ENCODE measurements at places on chromosomes 2 and 18.

DNA sequence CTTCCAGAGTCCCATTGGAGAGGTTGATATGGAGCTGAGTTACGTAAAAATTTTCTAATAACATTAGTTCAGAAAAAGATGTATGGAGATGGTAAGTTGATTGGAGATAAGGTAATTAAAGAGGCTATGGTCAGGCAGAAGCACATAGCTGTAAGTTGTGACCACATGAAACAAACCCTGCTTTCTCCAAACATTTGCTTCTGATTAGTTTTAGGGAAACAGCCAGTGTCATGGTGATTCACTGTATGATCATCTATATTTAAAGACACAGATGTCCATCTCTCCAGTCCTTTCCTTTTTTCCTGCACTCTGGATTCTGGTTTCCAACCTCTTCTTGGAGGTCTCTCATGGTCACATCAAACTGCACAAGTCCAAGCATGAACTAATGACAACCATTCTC, 1550.8 kb upstream of the PIK3C3 start:
- DNase-seq = no peak

- no peak for DNase-seq
These were observed 823 bp downstream of the PARD3B start for GRCh38 chr2:204545861-204546735.

DNA sequence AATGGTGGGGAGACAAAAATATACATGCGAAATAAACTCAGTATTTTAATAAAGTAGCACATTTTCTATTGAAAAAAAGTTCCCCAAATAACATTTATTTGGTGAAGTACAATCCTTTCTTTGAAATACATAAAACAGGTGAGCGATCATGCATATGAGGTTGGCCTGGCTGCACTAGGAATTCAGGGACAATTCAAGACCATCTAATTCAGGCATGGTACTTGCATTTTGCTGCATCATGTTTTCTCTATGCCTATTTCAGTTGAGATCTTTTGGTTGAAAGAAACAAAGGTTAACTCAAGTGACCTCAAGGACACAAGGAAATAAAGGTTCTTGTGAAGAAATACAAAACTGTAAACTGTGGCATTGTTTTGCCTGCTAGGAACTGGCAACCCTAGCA, 19.8 kb upstream of the TAF4B start:
- DNase-seq = no peak

- peak; percentile 54 for DNase-seq
These were observed 940 bp downstream of the XRCC5 start for GRCh38 chr2:216109962-216110614.

DNA sequence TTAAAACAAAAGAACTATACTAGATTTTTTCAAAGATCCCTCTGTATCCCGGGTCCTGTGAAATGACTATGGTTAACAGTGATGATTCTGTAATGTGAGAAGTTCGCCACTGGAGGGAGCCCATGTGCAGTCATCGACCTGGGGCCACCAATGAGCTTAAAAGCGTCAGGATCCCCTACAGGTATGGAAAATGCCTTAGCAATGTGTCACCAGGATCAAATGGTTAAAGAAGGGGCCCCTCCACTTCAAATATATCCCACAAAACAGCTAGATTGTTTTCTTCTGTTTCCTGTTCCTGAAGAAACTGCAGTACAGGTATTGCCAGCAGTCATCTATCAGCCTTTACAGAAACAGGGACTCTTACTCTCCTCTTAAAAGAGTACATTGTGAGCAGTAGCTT, 15.3 kb downstream of the CHRNA1 start:
- peak; percentile 57 for DNase-seq

GRCh38 chr2:50955081-50955480, 76.9 kb downstream of the NRXN1 start:
- no peak for DNase-seq

GRCh38 chr2:40384714-40385113, 67.2 kb downstream of the SLC8A1 start:
- DNase-seq = peak; percentile 77

GRCh38 chr2:226137201-226137811, 662.3 kb downstream of the IRS1 start:
- peak; percentile 56 for DNase-seq

DNA sequence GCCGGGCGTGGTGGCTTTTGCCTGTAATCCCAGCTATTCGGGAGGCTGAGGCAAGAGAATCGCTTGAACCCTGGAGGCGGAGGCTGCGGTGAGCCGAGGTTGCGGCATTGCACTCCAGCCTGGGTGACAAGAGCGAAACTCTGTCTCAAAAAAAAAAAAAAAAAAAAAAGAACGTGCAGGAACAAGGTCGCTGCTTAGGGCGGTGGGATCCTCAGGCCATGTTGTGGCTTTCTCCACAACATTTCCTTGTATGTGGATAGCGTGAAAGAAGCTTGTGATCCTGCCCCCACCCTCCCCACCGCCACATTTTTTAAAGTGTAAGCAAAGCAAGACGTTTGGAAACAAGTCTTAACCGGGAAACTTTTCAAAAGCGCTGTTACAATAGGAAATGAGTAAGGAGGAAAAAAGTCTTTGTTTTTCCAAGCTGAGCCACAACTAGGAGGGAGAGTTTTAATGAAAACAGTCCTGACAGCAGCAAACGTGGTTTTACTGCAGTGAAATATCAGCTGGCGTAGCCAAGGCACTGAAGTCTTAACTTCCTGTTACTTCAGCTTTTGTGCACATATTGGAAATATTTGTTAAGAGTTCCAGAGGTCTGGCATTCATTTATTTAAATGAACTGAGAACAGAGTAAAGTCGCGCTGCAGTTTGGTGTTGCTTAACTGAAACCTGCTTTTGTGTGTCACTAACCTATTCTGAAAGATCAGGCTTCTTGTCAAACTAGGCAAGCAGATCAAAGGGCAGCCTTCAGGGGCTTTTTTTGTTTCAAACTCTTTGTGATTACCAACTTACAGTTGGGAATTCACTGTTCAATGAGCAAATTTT, 3.8 kb downstream of the TGIF1 start:
- DNase-seq = peak; percentile 88

GRCh38 chr2:120239488-120240287, 13.0 kb upstream of the RALB start:
- peak; percentile 68 for DNase-seq

DNA sequence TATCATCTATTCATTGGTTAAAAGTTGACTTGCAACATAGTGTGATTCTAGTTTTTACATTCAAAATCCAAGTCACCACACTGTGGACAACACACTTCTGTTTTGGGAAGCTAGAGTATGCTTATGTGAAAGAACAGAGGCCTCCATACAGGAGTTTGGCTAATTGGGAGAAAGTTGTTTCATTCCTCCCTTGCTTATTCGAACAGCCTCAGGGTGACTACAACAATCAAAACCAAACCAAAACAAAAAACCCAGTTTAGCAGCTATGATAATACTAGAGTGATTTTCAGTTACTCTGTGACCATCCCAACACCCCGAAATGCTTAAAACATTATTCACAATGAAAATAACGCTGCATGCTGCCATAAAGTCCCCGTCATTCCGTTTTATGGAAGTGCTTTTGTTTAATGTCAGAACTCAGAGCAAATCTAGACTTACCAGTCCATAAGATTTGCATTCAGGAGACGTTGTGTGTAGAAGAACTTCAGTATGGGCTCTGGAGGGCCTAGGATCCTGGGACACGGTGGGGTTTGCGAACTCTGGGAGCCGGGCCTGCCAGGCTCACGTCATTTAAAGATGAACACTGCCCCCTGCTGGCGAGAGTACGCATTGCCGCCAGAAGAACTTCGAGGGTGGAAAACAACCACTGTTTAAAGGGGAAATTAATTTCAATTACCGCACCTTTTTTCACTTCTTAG, 111.4 kb downstream of the FTCDNL1 start:
- DNase-seq = peak; percentile 48

DNA sequence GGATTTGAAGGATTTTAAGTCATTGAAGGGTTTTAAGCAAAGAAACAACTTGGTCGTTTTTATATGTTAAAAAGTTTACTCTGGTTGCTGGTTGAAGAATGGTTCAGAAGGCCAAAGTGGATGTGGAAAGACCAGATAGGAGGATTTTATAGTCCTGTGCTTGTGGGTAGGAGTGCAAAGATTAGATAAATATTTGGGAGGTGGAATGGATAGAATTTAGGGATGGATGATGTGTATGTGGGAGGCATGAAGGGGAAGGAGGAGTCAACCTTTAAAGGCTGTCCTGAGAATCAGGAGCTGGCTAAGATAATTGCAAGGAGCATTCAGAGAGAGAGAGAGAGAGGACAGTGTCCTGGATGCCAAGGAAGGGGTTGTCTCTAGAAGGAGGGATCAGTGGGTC, 190.1 kb upstream of the SPRED2 start:
- DNase-seq = no peak

GRCh38 chr2:196277002-196277401, 105.6 kb upstream of the STK17B start:
- peak; percentile 63 for DNase-seq

GRCh38 chr2:175926272-175926671, 75.8 kb downstream of the LNPK start:
- peak; percentile 57 for DNase-seq

DNA sequence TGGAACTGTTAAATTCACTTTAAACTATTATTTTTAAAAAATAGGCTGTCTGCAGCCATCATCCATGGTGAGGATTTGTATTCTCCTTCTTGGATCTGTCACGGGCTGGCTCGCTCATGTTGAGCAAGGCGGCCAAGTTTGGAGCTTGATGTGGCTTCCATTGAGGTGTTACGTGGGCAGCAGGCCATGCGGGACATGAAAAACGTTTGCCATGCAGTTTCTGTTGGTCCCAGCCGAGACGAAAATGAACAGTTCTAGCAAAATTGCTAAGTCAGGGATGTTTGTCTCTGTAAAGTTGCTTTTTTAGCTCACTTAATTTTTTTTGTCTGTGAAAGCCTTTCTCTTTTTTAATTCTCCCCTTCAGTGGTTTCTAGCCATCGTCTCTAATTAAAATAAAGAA, 70.2 kb upstream of the MGAT5 start:
- no peak for DNase-seq

DNA sequence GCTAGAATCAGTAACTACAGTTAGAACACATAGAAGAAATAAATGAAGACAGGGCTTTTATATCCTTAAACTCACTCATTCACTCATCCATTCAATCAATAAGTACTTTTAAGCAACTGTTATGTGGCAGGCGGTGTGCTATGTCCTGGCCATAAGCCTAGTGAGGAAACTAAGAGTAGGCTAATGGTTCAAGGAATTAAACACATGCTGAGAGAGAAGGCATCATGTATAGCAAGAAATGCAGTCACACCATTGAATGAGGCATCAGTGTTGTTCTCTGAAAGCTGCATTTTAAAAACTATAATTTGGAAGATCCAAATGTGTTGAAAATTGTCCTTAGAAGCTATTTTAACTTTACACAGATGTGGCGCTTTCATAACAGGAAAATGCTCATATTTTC, 86.5 kb upstream of the DTNA start:
- DNase-seq = no peak

DNA sequence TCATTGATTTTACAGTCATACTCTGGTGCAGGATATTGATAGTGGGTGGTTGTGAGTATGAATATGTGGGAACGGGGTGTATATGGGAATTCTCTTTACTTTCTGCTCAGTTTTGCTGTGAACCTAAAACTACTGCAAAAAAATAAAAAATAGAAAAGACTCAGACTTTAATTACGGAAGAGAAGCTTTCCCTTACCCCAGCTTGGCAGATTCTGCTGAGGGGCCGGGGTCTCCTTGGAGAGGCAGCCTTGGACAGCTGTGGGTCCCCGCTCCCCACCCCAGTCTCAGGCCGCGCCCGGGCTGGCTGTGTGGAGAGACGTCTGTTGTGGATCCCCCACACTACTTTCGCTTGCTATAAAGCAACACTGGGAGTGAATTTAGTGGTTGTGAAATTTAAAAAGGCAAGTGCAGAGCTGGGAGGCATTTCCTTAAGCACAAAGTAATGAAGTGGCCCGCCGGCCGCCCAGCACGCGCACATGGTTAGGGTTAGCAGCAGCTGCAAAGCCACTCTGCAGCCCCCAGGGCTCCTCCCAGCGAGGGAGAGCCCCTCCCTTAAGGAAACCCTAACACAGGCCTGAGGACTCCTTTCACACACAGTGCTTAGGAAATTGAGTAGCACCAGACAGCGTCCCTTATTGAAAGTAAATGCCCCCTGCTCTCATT, 102.4 kb downstream of the DDX1 start:
- no peak for DNase-seq

GRCh38 chr18:5964996-5965395, 69.7 kb upstream of the TMEM200C start:
- DNase-seq = no peak

DNA sequence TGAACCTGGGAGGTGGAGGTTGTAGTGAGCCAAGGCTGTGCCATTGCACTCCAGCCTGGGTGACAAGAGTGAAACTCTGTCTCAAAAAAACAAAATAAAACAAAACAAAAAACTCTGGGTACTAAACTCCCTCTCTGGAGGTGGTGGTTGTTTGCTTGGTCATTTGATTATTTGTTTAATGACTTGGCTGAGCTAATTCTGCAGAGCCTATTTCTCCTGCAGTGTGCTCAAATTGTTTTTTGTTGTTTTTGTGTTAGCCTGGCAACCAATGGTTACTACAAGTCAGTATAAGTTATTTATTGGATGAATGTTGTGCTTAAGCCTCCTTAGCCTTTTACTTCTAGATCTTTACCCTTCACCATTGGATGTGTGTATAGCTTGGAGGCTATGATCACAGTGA, 387.5 kb downstream of the ADCYAP1 start:
- no peak for DNase-seq

- peak; percentile 98 for DNase-seq
These were observed 68.7 kb downstream of the PXDN start for GRCh38 chr2:1675633-1676032.

DNA sequence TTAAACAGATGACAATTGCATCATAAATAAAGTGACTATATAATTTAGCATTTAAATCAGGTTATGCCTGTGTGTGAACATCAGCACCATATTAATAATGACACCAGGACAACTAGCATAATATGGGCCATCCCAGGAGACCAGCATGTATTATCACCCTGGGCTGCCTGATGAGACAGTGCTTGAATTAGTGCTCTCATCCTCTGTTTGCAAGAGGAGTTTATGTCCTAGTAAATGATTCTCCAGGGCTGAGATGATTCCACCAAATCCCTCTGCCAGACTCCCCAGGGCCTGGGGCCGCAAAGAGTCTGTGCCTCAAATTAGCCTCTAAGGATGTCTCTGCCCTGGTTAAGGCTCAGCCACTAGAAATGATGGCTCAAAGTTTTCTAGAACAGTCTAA, 97.7 kb downstream of the SGPP2 start:
- no peak for DNase-seq

- peak; percentile 33 for DNase-seq
These were observed 54.5 kb downstream of the ACSL3 start for GRCh38 chr2:222915092-222915957.

DNA sequence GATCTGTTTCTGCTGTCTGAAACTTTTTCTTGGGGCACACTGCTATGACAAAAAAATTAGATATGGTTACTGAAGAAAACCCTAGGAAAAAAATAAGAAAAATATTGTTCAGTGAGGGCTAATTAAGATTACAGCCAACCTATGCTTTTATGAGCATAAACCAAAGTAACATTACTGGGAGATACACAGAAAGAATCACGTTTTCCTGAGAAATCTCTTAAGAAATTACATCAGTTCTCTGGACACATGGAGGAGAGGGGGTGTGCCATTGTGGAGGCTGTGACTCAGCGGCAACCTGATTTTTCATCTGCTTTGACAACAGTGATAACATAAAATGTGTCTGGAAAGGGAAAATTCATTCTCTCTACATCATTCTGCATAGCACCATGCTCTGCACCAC, 13.4 kb upstream of the NMI start:
- peak; percentile 58 for DNase-seq

All from LHCN-M2 (cell line).